A549 treated with AZD2906 at 1 μM for 4 hours (cell line): ENCODE measurements at places on chromosomes 1 and 21. TPM values are rescaled to one million over a fixed set of nuclear protein-coding genes. Genes with fewer than 3 reads are reported as not detected.

SMPDL3B gene
- 1.1 to 1.6 TPM (median 1.3 TPM) in 5 replicates for total RNA-seq

HJV gene
- not detected in 5 replicates for total RNA-seq

RAP1GAP gene
- total RNA-seq, result 8.3 to 10.5 TPM (median 9.7 TPM) in 5 replicates

ABCA4 gene
- 0.08 to 0.17 TPM (median 0.11 TPM) in 5 replicates for total RNA-seq

OR10J4 gene
- total RNA-seq, result not detected in 5 replicates

OR14K1 gene
- not detected in 5 replicates for total RNA-seq

SLAMF1 gene
- total RNA-seq, result not detected in 5 replicates
